Esophagus squamous epithelium (tissue), 5 donors: ENCODE measurements at places on chromosomes 13 and 19. TPM values are rescaled to one million over a fixed set of nuclear protein-coding genes. Genes with fewer than 3 reads are reported as not detected.

The CARM1 gene
- total RNA-seq: 35.4 TPM

The CEACAM21 gene
- not detected for total RNA-seq

The LHFPL6 gene
- 40.4 TPM for total RNA-seq

DNA sequence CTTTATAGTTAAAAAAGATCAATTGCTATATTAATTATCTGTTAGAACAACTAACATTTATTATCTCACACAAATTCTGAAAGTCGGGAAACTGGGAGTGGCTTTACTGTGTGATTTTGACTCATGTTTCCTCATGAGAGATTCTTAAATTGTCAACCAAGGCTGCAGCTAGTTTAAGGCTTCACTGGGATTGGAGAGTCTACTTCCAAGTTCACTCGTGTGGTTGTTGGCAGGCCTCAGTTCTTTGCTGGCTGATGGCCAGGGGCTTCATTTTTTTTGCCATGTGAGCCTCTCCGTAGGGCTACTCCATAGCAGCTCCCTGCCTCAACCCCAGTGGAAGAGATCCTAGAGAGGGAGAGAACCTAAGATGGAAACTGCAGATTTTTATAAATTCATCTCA, 24.5 kb upstream of the LPAR6 start:
- DNase-seq: no peak
- H3K36me3 ChIP-seq: no peaks in the 10 kb centered on the region
- no peaks in the 10 kb centered on the region for H3K27me3 ChIP-seq
- peak overlapping the region; percentile 75 for H3K27ac ChIP-seq
- H3K4me3 ChIP-seq: peak overlapping the region; percentile 30

DNA sequence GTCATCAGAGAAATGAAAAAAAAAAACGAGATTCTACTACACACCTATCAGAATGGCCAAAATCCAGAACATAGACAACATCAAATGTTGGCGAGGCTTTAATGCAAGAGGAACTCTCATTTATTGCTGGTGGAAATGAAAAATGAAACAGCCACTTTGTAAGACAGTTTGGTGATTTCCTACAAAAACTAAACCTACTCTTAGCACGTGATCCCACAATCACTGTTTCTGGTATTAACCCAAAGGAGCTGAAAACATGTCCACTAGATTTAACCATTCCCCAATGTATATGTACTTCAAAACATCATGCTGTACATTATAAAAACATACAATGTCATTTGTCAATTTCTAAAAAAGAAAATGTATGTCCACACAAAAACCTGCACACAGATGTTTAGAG, 13.0 kb downstream of the MYCBP2 start:
- no peaks in the 10 kb centered on the region for H3K27me3 ChIP-seq
- H3K27ac ChIP-seq: no peak overlapping the region
- H3K4me1 ChIP-seq: peaks cover 90% of the 10 kb centered on the region
- H3K36me3 ChIP-seq: no peaks in the 10 kb centered on the region
- DNase-seq: no peak

DNA sequence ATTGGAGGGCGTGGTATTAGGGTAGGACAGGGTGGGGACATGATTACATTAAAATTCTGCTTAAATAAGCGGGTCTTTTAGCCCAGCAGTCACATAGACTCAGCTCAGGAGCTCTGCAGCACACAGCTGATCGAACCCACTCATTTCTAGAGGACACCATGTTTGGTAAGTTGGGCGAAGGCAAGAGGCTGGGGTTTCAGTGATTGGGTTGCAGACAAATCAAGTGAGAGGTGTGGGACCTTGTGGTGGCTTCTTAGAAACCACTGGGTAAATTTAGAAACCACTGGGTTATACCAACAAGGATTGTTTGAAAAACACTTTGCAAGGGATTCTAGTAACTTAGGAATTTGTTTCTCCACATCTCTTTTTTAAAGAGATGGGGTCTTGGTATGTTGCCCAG, at the start of gene LEUTX:
LEUTX (plus strand) TSS at position 92 of the 400 bp plus-strand sequence; CDS start at position 159, 67 bp downstream.
- no peak for DNase-seq
- no peak within 1 kb of the TSS for H3K4me3 ChIP-seq
- no peak within 1 kb of the TSS for H3K27ac ChIP-seq
- H3K27me3 ChIP-seq: no peaks in the 10 kb centered on the region

DNA sequence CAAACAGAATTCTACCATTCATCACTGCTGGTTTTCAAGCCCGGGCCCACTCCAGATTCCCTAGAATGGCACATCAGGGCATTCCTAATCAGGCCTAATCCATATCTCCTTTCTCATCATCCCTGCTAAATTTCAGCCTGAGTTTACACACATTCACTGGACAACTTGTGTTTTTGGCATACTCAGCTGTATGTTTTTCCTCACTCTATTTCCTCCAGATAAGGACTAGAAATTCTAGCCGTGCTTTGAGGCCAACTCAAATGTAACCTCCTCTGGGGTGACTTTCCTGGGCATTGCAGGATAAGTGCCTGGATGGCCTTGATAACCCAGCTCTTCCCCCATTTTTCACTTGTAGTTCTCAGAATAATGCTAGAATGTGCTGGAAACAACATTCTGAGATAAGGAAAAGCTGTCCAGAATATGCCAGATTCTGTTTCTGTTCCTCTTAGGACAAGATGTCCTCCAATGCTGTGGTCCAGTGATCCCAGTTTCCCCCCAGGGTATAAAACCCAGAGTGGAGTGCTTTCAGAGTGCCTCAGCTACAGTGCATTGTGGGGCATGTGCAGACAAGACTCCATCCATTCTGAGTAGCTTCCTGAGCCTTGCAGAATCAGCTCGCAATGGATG, 66.9 kb upstream of the CLDN10 start:
- H3K27me3 ChIP-seq: no peaks in the 10 kb centered on the region
- H3K27ac ChIP-seq: no peak overlapping the region
- H3K36me3 ChIP-seq: no peaks in the 10 kb centered on the region
- H3K4me3 ChIP-seq: no peak overlapping the region
- DNase-seq: no peak
- peaks cover 10% of the 10 kb centered on the region for H3K4me1 ChIP-seq

GRCh38 chr13:28058866-28059613, 41.3 kb downstream of the FLT3 start:
- H3K36me3 ChIP-seq: no peaks in the 10 kb centered on the region
- H3K4me1 ChIP-seq: no peaks in the 10 kb centered on the region
- H3K27ac ChIP-seq: no peak overlapping the region
- H3K27me3 ChIP-seq: no peaks in the 10 kb centered on the region
- DNase-seq: no peak

DNA sequence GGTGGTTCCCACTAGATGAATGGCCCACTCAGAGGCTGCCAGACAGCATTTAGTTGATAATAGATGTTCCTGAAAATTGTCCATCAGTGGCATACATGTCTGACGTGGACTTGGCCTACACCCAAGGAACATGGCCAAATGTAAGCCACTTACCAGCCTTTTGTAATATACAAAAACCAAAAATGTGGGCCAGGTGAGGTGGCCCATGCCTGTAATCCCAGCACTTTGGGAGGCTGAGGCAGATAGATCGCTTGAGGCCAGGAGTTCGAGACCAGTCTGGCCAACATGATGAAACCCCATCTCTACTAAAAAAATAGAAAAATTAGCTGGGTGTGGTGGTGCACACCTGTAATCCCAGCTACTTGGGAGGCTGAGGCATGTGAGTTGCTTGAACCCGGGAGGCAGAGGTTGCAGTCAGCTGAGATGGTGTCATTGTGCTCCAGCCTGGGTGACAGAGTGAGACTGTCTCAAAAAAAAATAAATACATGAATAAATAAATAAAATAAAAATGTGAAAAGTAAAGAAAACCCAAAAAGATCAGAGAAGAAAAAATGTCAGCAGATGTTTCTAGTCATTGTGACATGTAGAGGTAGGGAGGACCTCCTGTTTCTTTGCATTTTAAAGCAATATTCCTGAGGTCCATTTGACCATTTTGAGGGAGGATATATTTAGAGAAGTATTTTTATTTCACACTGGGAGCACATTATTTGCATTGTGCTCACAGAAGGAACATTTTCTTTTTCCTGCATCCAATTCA, 7.1 kb upstream of the WTIP start:
- DNase-seq: no peak
- H3K27me3 ChIP-seq: no peaks in the 10 kb centered on the region
- H3K27ac ChIP-seq: peak overlapping the region; percentile 32
- no peaks in the 10 kb centered on the region for H3K36me3 ChIP-seq
